A549 treated with Hydrocortisone at 1 μM for 4 hours (cell line): ENCODE measurements at places on chromosomes 3 and 15. TPM values are rescaled to one million over a fixed set of nuclear protein-coding genes. Genes with fewer than 3 reads are reported as not detected.

Gene NSUN3
- total RNA-seq, result 5.3 to 7.2 TPM (median 6.1 TPM) in 5 replicates

Gene CACNA1D
- 0.47 to 1.3 TPM (median 0.83 TPM) in 5 replicates for total RNA-seq

Gene ZMAT3
- total RNA-seq, result 5.4 to 7.6 TPM (median 6.6 TPM) in 5 replicates

Gene LOXL1
- total RNA-seq, result 0.17 to 1.2 TPM (median 0.68 TPM) in 5 replicates

Gene ZDHHC23
- total RNA-seq, result 2.7 to 3.8 TPM (median 3.3 TPM) in 5 replicates

Gene ZNF860
- total RNA-seq, result 1.1 to 1.6 TPM (median 1.4 TPM) in 5 replicates

Gene SKOR1
- total RNA-seq, result 0.02 to 0.07 TPM (median 0.05 TPM) in 5 replicates

Gene CLDN11
- 0.09 to 0.25 TPM (median 0.18 TPM) in 5 replicates for total RNA-seq

Gene GRIP2
- total RNA-seq, result 1.0 to 1.6 TPM (median 1.2 TPM) in 5 replicates

Gene STRA6
- 61.8 to 83.1 TPM (median 71.9 TPM) in 5 replicates for total RNA-seq

Gene SNRPA1
- 110 to 122 TPM (median 117 TPM) in 5 replicates for total RNA-seq

Gene OSTN
- total RNA-seq, result not detected in 5 replicates

Gene ZIC4
- total RNA-seq, result not detected in 5 replicates

Gene CCDC191
- total RNA-seq, result 1.4 to 2.4 TPM (median 1.5 TPM) in 5 replicates

Gene FBXO45
- total RNA-seq, result 6.0 to 8.0 TPM (median 7.1 TPM) in 5 replicates

Gene P4HTM
- 12.2 to 20.2 TPM (median 17.5 TPM) in 5 replicates for total RNA-seq

Gene SUCNR1
- 0.06 to 0.12 TPM (median 0.09 TPM) in 5 replicates for total RNA-seq

Gene P3H2
- 28.0 to 47.3 TPM (median 34.5 TPM) in 5 replicates for total RNA-seq

Gene GPR62
- total RNA-seq, result not detected in 5 replicates

Gene ASB7
- total RNA-seq, result 9.6 to 12.7 TPM (median 11.8 TPM) in 5 replicates

Gene CEP19
- total RNA-seq, result 2.5 to 3.4 TPM (median 2.7 TPM) in 5 replicates

Gene CGGBP1
- 33.5 to 40.8 TPM (median 37.8 TPM) in 5 replicates for total RNA-seq

Gene APOD
- 0.86 to 1.4 TPM (median 1.2 TPM) in 5 replicates for total RNA-seq

Gene PTH1R
- 0.85 to 1.3 TPM (median 1.2 TPM) in 5 replicates for total RNA-seq

Gene FBXW12
- not detected in 5 replicates for total RNA-seq

Gene ZFAND6
- total RNA-seq, result 88.5 to 119 TPM (median 95.1 TPM) in 5 replicates

Gene LRRIQ4
- total RNA-seq, result not detected in 5 replicates

Gene GABRR3
- not detected in 5 replicates for total RNA-seq

Gene TRIM59
- total RNA-seq, result 7.0 to 11.3 TPM (median 8.5 TPM) in 5 replicates

Gene CYP11A1
- total RNA-seq, result 0.08 to 0.16 TPM in 2 of 5 replicates, not detected in the others

Gene CORO2B
- 2.7 to 4.2 TPM (median 3.3 TPM) in 5 replicates for total RNA-seq

Gene A4GNT
- total RNA-seq, result not detected in 5 replicates

Gene RTP2
- not detected in 5 replicates for total RNA-seq

Gene TBC1D23
- total RNA-seq, result 11.0 to 15.0 TPM (median 12.9 TPM) in 5 replicates

Gene MAP1A
- 0.50 to 0.76 TPM (median 0.60 TPM) in 5 replicates for total RNA-seq

Gene VPS33B
- total RNA-seq, result 11.9 to 16.5 TPM (median 14.7 TPM) in 5 replicates

Gene TEX264
- total RNA-seq, result 64.0 to 72.3 TPM (median 69.2 TPM) in 5 replicates

Gene GNAT1
- 0.21 TPM in 1 of 5 replicates, not detected in the others for total RNA-seq

Gene HOMER2
- total RNA-seq, result 16.7 to 22.5 TPM (median 17.8 TPM) in 5 replicates

Gene SAMD7
- total RNA-seq, result not detected in 5 replicates

Gene SLC12A8
- total RNA-seq, result 1.6 to 2.2 TPM (median 1.8 TPM) in 5 replicates

Gene C3orf62
- 1.5 to 2.4 TPM (median 2.2 TPM) in 5 replicates for total RNA-seq

Gene SLCO2A1
- total RNA-seq, result 0.07 to 0.24 TPM (median 0.23 TPM) in 5 replicates

Gene SLC28A1
- 0.03 to 0.06 TPM in 2 of 5 replicates, not detected in the others for total RNA-seq

Gene ELL3
- total RNA-seq, result 0.82 to 2.2 TPM (median 1.2 TPM) in 5 replicates

Gene PLCH1
- total RNA-seq, result 0.79 to 1.1 TPM (median 0.84 TPM) in 5 replicates

Gene WDR76
- 11.3 to 15.4 TPM (median 12.2 TPM) in 5 replicates for total RNA-seq

Gene STRIT1
- total RNA-seq, result not detected in 5 replicates

Gene ANKUB1
- total RNA-seq, result not detected in 5 replicates

Gene SCAANT1
- not detected in 5 replicates for total RNA-seq

Gene PRTG
- 8.3 to 11.1 TPM (median 10.2 TPM) in 5 replicates for total RNA-seq

Gene CPN2
- total RNA-seq, result not detected in 5 replicates

Gene LINGO1
- total RNA-seq, result 7.8 to 10.9 TPM (median 9.3 TPM) in 5 replicates

Gene PLSCR2
- 0.11 TPM in 1 of 5 replicates, not detected in the others for total RNA-seq

Gene RASA2
- total RNA-seq, result 5.0 to 9.1 TPM (median 7.6 TPM) in 5 replicates
